ENCODE measurements at places on chromosomes 5 and 9. TPM values are rescaled to one million over a fixed set of nuclear protein-coding genes. Genes with fewer than 3 reads are reported as not detected.

The OR1J2 gene
- not detected for total RNA-seq

The OR1Q1 gene
- total RNA-seq, result not detected

GRCh38 chr5:57128325-57128724, 45.5 kb upstream of the GPBP1 start:
- no peak for DNase-seq

- DNase-seq, result no peak
Measured at GRCh38 chr5:76594107-76594506, 29.1 kb downstream of the F2RL2 start.

DNA sequence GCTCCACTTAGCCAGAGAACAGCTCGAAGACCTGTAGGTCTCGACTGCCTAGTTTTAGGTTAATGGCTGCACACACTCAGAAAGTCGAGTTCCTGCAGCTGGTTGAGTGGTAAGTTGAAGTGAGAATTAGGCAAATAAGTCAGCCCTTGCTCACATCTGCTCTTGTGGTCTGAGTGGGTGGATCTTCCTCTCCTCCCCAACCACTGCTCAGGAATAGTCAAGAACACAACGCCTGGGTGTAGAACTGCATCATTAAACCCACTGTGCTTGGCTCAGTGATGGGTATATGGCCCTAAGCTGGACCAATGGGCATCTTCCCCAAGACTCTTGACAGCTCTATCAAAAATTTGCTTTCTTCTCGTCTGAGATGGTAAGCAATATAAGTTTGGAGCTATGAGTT, 20.9 kb upstream of the ADAM19 start:
- DNase-seq, result no peak

- peak; percentile 90 for DNase-seq
Measured at GRCh38 chr9:128733256-128733655, 9.3 kb upstream of the ZDHHC12 start.

DNA sequence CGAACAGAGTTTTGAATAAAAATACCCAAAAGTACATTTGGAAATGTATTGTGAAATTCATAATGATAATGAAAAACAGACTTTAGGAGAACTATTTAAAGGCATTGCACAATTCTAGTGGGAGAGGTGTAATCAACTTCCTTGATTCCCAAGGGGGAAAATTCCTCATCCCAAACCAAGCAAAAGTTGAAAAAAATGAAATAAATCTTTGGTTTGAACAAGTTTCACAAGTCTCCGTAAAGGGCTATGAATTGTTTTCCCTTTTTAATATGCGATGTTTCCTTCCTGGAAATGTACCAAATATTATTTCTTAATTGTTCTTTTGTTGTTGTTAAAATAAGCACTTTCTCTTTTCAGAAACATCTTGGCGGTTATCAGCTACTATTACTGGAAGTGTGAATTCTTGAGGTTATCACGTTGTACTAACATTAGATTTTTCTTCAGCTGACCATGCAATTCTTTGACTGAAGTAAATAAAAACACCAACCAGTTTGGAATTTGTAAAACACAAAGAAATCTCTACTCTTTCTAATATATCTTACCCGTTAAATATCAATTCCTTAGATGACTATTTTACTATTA, 59.3 kb downstream of the SVEP1 start:
- no peak for DNase-seq

GRCh38 chr5:121969660-121970295, 8.0 kb downstream of the SRFBP1 start:
- no peak for DNase-seq

The CYSRT1 gene
- total RNA-seq, result not detected

The AGXT2 gene
- total RNA-seq, result not detected

DNA sequence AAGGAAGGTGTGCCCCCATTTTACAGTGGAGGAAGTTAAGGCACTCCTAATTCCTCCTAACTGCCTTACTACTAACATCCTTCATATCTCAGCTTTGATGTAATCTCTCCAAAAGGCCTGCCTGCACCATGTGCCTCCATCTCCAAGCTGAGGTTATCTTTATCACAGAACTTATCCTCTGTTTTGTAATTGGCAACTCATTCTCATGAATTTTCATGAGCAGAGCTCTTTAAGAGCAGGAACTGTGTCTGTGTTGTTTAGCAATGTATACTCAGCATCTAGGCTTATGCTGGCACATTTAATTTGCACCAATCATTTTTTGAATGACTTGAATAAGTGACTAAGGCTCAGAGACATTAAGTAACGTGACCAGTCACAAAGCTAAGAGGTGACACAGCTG, 147.9 kb upstream of the VLDLR start:
- no peak for DNase-seq

- no peak for DNase-seq
Measured at GRCh38 chr5:40984884-40985283, 75.6 kb downstream of the C7 start.

The HNRNPH1 gene
- total RNA-seq, result 475 TPM

DNA sequence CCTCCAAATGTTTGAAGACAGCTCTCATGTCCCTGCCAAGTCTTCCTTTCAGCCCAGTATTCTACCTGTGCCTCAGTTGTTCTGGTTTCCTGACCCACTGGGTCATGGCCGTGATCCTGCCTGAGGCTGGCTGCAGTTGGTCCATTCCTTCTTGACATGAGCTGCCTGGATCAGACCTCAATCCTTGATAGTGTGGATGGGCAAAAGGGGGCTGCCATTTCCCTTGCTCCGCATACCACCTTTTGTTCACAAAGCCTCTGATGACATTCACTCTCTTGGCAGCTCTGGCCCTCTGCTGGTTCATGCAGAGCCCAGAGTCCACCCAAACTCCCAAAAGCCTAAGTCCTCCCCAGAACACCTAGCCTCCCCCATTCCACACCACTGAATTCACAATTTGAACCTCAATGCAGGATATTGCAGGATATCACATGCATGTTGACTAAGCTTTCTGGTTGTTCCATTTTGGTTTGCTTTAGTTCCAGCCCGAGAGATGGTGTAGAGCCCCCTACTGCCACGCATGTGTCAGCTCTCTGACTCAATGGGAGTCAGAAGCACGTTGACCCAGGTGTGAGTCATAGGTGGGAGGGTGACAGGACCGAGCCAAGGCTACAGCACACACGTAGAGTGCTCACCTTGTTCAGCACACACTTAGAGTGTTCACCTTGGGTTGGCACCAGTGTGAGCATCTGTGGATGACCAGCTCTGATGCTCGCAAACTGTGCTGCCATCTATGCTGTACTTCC, 137.2 kb downstream of the MTX3 start:
- no peak for DNase-seq

- no peak for DNase-seq
Measured at GRCh38 chr5:59249160-59249559, 644.4 kb downstream of the PDE4D start.

GRCh38 chr9:105297442-105298075, 53.1 kb downstream of the SLC44A1 start:
- DNase-seq, result no peak

The EDIL3 gene
- total RNA-seq, result 29.7 TPM

Data from mucosa of descending colon (tissue), 3 donors.